COR-L47 (cell line): ENCODE measurements at places on chromosomes 3 and 15.
A peak's percentile ranks its signal among the peaks of the same experiment; 100 is the strongest.

GRCh38 chr15:56640127-56640526 is 93.2 kb downstream of the ZNF280D start:
- DNase-seq, result no peak

DNA sequence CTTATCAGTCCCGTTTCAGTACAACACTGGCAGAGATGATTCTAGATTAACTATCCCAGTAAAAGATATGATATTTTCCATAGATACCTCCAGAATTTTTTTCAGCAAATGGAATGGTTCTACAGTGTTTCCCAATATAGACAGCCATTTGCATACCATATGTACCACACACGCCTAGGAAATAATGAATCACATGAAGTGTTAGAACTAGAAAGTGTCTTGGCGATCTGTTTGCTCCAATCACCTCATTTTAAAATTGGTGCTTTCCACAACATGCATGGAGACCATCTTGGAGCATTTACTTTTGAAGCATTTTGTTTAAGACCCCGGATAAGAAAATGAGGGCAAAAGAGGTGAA is 2.0 kb downstream of the C2CD4A start:
- no peak for DNase-seq

DNA sequence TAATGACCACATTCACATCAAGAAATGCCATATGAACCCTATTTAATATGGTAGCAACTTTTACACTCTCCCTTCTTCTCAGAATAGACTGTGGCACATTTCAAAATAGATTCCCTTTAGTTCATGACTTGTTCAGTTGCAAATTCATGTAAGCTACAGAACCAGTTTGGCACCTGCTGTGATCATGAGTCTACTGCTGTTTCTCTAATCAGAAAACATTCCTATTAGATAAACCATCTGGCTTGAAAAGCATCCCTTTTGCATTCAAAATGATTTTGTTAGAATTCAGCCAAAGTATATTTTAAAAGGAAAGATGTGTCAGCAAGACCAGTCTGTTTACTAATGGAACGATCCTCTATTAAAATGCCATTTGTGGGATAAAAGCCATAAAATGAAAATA is 304.4 kb downstream of the BCHE start:
- peak; percentile 29 for DNase-seq

DNA sequence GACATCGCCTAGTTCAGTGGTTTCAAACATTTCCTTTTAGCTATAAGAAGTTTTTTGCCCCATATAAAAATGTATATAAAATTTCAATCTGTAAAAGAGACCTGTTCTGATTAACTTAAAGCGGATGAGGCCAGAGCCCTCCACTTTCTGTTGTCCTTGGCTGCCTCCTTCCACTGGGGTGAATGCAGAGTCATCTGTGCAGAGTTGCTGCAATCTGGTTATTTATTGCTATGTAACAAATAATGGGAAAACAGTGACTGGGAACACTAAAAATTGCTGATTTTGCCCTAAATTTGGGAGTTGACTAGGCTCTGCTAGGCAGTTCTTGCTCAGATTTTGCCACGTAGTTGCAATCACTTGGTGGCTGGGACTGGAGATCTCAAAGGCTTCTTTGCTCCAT is 637.8 kb downstream of the GRM7 start:
- DNase-seq, result no peak

- no peak for DNase-seq
These were observed 143.2 kb downstream of the FAM43A start for GRCh38 chr3:194828926-194829325.

GRCh38 chr3:140128217-140128616 is 193.2 kb downstream of the CLSTN2 start:
- peak; percentile 55 for DNase-seq

DNA sequence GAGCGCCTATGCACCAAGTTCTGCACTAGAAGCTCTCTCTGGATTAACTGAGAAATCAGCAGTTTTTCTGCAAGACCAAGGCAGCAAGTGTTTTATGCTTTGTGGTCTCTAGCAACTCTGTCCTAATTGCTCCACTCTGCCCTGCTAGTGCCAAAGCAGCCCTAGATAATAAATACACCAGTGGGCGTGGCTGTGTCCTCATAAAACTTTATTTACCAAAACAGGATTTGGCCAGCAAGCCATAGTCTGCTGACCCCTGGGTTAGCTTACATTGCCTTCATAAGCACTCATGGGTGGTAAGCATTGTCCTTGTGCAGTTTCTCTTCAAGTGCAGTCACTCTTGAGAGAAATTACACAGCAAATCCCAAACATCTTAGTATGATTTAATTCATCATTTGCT is 30.7 kb upstream of the SLC24A5 start:
- peak; percentile 37 for DNase-seq

DNA sequence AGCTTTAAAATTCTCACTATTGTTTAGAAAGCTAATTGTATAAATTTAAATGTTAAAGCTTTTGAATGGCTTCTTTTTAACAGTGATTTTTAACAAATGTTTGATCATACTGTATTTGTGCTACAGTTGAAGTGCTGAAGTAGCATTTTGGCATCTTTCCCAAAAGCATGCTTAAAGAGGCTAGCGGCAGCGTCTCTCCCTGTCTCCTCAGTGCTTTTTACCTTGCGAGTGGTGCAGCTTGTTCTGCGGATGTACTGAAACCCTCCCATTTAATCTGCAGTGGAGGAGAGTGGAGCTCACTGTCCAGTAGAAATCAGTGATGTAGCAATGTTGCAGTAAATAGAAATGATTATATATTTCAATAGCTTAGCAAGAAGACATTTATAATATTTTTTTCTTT is 43.7 kb downstream of the LRRC49 start:
- DNase-seq, result peak; percentile 52

DNA sequence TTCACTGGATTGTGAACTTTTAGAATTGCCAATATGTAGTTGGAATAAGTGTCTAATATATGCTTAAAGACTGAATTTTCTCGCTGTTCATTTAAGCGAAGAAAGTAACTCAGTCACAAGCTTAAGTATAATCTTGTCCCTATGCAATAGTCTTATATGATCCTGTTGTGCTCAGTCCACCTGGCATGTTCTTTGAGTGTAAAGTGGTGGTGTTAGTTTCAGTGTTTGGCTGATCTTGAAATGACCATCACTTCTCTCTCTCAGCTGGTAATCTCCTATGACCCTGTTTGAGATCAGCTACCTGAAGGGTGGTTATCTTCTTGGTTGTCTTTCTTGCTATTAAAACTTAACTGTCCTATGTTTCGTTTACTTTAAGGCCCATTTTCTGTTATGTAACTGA is 197.5 kb downstream of the PTPRG start:
- no peak for DNase-seq

- DNase-seq, result no peak
These were observed 807.4 kb downstream of the SQOR start for GRCh38 chr15:46442184-46442583.

GRCh38 chr3:27986234-27986879 is 255.1 kb upstream of the CMC1 start:
- no peak for DNase-seq

- no peak for DNase-seq
These were observed 14.1 kb downstream of the CYP1A2 start for GRCh38 chr15:74762791-74763150.

DNA sequence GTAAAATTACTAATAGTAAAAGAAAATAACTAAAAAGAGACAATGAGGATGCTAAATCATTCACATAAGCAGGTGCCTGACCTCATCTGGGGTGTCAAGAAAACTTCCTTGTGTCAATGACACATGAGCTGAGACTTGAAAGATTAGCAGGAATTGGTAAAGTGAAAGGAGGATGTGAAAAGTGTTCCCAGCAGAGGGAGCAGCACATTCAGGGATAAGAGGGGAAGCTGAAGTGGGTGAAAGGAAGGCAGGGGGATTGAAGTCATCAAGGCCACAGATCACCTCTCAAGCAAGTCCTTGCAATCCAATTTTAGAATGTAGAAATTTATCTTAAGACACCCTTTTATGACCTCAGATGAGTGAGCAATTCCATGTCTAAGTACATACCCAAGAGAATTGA is 60.2 kb upstream of the ACP3 start:
- no peak for DNase-seq

DNA sequence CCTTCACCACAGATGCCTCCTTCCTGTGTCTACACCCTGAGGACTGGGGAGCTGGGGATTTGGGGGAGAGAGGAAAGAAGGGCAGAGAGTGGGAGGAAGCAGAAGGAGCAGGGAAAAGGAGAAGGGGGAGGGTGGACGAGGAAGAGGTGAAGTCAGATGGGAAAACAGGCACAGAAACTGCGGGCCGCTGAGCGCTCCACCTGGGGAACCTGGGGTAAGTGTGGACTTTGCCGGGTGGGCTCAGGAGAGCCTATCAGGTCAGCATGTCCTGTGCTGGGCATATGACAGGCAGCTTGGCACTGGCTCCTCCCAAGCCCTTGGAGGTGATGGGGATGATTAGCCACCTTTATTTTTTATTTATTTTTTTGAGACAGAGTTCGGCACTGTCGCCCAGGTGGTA is 62.6 kb downstream of the CORO2B start:
- DNase-seq, result no peak

- no peak for DNase-seq
These were observed 12.4 kb downstream of the WDR5B start for GRCh38 chr3:122403489-122403888.

DNA sequence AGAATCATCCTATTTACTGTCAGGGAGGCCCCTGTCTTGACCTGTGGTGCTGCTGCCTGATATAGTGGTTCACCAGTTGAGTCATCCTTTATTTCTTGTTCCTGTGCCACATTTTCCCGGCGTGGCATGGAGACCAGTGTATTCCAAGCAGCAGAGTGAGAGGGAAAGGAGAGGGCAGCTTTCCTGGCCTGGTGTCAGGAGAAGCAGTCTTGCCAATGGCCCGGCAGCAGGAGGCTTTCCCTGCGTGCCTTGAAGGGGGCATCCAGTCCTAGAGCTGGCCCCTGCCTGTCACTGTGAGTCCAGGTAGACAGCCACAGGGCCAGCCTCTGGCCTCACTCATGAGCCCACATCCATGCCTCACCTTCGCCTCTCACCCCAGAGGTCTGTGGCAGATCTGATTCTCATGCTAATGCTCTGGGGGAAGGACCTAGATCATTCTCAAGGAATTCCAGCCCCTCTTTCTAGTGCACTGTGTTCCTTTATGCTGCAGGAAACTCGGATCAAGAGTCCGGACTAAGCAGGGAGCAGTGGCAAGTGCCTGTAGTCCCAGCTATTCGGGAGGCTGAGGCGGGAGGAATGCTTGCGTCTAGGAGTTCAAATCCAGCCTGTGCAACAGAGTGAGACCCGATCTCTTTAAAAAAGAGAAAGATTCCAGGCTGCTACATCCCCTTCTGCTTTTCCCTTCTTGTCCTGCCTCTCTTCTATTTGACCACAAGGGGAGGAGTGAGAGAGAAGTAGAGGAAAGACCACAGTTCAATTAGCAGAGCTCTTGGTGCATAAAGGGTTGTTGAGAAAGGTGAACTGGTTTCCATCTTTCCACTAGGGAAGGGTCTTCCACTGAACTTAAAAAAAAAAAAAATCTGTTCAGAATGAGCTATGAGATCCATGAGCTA is 66.8 kb upstream of the HACD2 start:
- no peak for DNase-seq

- no peak for DNase-seq
These were observed 269.7 kb downstream of the ABHD5 start for GRCh38 chr3:43960448-43960840.

GRCh38 chr15:47386459-47386858 is 330.8 kb upstream of the SEMA6D start:
- DNase-seq, result no peak
